ENCODE measurements at places on chromosomes 3 and 15.

DNA sequence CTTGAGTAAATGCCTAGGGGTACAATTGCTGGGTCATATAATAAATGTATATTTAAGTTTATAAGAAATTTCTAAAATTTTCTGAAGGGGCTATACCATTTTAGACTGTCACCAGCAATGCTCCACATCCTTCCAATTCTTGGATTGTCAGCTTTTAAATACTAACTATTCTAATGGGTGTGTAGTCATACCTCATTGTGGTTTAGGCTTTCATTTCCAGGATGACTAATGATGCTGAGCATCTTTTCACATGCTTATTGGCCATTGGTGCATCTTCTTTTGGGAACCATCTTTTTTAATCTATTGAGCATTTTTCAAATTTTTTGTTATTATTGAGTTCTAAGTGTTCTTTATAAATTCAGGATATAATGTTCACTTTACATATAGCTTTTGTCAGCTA is 52.5 kb upstream of the CORO2B start:
- no peak for DNase-seq

DNA sequence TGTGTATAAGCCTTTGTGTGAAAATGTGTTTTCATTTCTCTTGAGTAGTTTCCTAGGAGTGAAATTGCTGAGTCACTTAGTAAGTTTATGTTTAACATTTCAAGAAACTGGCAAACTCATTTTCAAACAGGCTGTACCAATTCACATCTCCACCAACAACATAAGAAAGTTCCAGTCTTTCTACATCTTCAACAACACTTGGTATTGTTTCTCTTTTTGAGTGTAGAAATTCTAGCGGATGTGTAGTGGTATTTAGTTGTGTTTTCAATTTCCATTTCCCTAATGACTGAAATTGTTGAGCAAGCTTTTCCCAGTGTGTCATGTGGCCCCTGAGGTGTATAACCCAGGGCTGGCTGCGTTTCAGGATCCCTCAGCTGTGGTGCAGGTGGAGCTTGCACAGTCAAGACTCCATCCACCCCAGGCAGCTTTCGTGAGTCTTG is 258.5 kb downstream of the PDCD6IP start:
- DNase-seq, result no peak

DNA sequence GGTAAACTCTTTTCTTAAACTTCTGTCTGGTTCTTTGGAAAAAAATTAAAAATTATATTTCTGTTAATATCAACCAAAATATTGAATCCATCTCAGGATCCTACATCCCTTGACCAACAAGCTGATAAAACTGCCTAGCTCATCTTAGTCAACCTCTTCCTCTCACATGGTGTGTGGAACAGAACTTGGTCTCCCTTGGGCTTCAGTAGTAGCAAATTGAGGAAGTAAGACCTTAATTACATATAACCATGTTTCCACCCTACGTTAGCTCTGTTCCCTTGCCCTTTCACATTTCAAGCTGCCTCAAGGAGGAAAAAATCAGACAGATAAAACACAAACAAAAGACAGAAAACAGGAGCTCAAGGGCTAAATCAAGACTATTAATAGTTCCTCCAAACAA is 116.4 kb downstream of the GREM1 start:
- DNase-seq, result no peak

- DNase-seq, result no peak
Measured at GRCh38 chr15:80241508-80241907, 10.5 kb downstream of the CTXND1 start.

DNA sequence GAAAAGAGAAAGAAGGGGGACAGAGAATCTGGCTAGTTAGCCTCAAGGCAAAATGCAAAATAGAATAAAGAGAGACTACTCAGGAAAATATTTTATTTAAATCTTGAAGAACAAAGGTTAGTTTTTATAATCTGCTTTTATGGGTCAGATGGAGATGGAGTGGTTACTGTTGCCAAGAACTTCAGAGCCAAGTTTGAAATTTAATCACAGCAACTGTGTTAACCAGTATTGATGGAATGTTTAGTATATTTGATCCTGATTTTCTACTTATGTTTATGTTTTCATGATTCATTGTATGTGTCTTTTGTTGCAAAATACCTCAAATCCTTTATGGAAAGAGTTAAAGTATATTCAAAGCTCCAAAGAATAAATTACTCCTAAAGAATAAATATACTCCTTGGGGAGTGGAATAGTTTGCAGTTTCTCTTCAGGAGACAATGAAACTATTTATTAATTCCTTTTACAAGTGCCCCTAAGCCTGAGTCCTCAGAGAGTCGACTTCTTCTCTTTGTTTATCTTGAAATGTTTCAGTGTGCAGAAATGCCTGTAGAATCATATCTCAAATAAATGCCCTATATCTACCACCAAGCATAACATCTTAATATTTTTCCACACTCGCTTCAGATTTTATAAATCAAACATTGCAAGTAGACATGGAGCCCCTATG is 60.9 kb upstream of the THSD4 start:
- no peak for DNase-seq

DNA sequence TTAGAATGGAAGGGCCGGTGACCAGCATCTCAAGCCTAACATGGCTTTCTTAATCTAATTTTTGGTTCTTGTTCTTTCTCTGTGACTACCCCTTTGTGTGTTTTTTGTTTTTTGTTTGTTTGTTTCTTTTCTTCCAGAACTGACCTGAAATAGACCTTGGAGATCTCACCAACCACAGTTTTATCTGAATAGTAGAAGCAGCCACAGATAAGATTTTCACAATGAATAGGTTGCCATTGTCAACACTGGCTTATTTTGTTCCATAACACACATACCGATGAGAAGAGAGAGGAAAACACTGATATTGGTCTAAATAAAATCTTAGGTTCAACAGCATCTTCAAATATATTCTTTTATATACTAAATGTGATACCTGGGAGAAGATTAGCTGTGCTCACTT is 11.5 kb downstream of the ILDR1 start:
- DNase-seq, result no peak

DNA sequence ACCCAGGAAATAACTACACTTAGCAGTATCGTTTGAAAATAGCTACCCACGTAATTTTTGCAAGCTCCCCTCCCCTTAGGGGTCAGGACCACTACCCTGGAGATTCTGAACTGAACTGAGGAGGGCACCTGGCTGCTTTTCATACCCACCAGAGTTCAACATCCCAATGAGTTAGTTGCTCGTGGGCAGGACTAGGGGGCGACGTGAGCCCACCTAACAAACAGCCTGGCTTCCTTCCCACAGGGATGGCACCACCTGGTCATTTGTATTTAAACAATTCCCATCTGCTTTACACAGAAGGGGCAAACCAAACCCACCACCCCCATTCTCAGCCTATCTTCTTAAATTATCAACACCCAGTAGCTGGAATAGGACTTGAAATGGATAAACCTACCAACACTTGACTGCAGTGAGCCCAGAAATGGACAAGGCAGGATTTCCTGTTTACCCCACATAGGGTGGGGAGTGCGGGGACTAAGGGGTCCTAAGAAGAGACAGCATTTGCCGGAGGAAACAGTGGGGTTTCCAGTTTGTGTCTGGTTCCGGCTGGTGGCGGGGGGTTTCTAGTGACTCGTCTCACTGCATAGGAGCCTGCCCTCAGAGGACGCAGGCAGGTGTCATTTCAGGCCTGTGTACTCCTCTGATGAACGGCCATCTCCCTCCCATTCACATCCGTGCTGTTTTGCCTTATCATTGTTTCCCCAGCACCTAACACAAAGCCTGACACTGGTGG is 11.6 kb upstream of the VGLL4 start:
- DNase-seq, result no peak

- DNase-seq, result no peak
Measured at GRCh38 chr15:47203993-47204392, 513.3 kb upstream of the SEMA6D start.

- no peak for DNase-seq
Measured at GRCh38 chr15:81575436-81576123, 201.6 kb upstream of the TMC3 start.

GRCh38 chr3:152444029-152444641 is 175.4 kb downstream of the MBNL1 start:
- DNase-seq, result no peak

All from activated T-cell treated with anti-CD3 and anti-CD28 coated beads for 24 hours (primary cell).